IPS-NIHi11 (cell line): ENCODE measurements at places on chromosomes 2 and 18.

GRCh38 chr2:214019229-214019972 lies 391.5 kb upstream of the VWC2L start:
- no peak for DNase-seq

GRCh38 chr2:111231532-111232252 lies 111.0 kb downstream of the BCL2L11 start:
- DNase-seq = no peak

- DNase-seq = no peak
These were observed 310.6 kb downstream of the GBX2 start for GRCh38 chr2:235857598-235857997.

- no peak for DNase-seq
These were observed 119.5 kb downstream of the MTCL1 start for GRCh38 chr18:8824846-8825245.

- DNase-seq = peak; percentile 9
These were observed 123.0 kb upstream of the SLC39A10 start for GRCh38 chr2:195533771-195534642.

GRCh38 chr2:222972420-222972819 lies 79.6 kb upstream of the KCNE4 start:
- no peak for DNase-seq

- peak; percentile 22 for DNase-seq
These were observed 25.5 kb downstream of the SP5 start for GRCh38 chr2:170740660-170741059.

DNA sequence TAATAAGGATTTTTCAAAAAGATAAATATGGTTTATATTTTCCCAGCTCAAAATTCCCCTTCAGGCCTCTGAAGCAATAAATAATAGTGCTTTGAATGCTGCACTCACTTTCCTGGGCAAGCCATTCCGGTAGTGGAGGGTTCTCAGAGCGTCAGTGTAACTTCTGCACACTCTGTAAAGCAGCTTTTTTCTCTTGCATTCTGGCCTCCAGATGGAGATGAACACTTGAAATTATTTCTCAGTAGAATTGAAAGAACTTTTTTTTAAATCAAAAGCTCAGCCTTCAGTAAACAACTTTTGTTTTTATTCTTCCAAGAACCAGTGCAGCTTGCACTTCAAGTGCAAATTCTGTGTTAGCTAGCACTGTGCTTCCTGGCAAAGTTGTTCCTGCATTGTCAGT lies 281.1 kb upstream of the RAB12 start:
- DNase-seq = no peak

DNA sequence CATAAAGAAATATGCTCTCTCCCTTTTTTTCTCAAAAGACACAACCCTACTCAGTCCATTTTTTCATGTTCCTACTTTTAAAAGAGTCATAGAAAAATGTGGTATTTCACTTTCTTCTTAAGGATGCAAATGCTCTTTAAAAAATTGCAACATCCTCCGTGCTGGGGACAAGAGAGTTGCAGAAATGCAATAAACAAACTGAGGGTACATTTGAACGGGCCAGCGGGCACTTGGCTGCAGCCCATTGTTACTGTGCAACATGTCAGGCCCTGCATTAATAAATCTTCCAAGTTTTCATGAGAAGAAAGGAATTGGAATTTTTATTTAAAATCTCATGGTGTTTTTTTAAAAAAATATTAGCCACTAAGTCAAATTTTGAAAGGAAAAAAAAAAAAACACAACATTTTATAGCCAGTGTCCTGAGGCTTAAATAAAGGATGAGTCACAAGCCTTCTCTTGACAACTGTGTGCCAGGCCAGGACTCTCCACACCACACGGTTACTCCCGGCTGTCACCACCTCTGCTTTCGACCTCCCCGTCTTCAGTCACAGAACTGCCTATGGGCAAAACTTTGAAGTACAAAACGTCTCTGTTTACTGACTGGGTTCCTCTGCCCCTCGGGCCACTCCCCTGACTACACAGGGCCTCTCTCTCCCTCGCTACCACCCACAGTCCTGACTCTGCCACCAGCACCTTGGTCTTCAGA lies 57.5 kb upstream of the MFF start:
- no peak for DNase-seq

- DNase-seq = peak; percentile 97
These were observed at the start of gene KIF5C for GRCh38 chr2:148874868-148875341. KIF5C (plus strand) TSS chr2:148875227; CDS start chr2:148875618, 391 bp downstream.

- no peak for DNase-seq
These were observed 362.8 kb downstream of the CBLN2 start for GRCh38 chr18:72181241-72181764.

DNA sequence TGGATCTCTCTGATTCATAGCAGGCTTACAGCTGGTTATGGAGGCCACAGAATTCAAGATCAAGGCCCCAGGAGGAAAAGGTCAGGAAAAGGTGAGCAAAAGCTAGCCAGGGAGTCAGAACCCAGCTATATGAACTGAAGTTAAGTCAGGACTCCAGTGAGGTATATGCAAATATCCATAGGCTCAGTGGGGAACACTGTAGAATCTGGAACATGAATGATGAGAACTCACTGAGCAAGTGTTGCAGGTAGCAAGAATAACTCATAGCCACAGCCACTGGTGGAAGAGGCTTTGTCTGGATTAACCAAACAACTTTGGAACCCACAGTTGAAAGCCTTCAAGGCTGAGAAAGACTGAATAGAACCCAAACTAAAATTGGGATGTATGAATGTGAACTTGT lies 24.7 kb downstream of the COBLL1 start:
- no peak for DNase-seq

GRCh38 chr2:10579876-10580514 lies 109.8 kb downstream of the NOL10 start:
- peak; percentile 48 for DNase-seq

GRCh38 chr2:55408098-55408882 lies 11.4 kb downstream of the CCDC88A start:
- DNase-seq = no peak

GRCh38 chr2:760001-760400 lies 82.8 kb upstream of the TMEM18 start:
- DNase-seq = no peak

DNA sequence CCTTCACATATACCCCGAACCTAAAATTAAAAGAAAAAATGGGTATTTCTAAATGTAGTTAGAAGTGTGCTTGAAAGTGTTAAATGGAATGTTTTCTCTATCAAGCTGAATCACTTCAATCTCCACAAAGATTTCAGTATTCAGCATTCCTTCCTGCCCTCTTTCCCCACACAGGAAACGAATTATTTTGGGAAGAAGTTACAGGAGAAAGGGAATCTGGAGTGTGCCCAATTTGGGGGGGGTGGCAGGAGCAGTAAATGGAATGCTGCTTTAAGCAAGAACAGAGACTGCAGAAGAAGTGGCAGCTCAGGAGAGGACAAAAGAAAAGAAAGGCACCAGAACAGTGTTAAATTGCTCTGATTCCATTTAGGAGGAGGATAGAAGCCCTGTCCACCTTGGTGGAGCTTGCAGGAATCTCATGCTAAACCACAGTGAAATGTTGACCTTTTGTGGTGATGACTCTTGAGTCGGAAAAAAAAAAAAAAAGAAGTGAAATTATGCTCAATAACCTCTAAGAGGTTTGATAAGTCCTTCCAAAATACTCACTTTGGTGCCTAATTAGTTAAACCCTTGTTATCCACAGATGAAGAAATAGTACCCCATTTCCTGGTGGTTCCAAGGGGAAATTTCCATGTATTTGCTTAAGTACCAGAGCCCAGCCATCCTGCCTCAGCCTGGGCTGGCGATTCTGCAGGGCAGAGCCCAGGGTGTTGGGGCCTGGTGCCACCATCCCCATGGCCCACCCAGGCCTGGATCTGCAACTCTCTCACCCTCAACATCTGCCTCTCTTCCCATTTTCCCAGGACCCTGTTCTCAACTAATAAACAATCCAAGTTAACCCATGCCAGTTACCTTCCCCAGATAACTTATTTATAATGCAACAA lies 56.5 kb downstream of the MYO5B start:
- DNase-seq = no peak

DNA sequence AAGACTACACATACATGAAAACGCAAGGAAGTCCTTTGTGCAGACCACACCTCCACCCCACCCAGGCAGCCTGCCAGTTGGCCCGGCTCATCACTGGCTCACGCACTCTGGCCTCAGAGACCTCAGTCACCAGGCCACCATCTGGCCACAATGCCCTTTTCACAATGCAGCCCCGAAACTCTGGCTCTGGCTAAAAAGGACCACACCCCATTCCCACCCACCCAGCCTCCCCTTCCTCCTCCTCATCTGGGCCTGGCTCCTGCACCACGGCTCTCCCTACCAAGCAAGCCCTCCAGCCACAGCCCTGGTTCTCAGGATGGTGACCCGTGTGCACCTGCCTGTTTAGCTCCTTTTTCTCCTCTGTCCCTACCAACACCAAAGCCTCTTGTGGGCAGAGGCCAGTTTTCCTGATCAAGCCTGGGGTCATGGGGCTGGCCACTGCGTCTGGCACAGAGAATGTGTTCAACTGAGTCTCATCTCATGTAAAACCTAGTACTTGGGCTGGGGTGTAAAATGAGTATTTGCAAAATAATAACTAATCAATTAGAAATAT lies 7.4 kb downstream of the HDAC4 start:
- DNase-seq = no peak

GRCh38 chr18:8860845-8861642 lies 155.7 kb downstream of the MTCL1 start:
- DNase-seq = no peak
